Stimulated activated CD4-positive, alpha-beta T cell treated with anti-CD3 and anti-CD28 coated beads, TNF-alpha, amount 100 ng/mL, for 48 hours (primary cell): ENCODE measurements at places on chromosomes 2 and 18.
A peak's percentile ranks its signal among the peaks of the same experiment; 100 is the strongest.

- no peak for DNase-seq
Observed at GRCh38 chr2:140714586-140714985, 1416.2 kb downstream of the LRP1B start.

GRCh38 chr2:20419007-20419576 lies 27.8 kb upstream of the RHOB start:
- DNase-seq: no peak

DNA sequence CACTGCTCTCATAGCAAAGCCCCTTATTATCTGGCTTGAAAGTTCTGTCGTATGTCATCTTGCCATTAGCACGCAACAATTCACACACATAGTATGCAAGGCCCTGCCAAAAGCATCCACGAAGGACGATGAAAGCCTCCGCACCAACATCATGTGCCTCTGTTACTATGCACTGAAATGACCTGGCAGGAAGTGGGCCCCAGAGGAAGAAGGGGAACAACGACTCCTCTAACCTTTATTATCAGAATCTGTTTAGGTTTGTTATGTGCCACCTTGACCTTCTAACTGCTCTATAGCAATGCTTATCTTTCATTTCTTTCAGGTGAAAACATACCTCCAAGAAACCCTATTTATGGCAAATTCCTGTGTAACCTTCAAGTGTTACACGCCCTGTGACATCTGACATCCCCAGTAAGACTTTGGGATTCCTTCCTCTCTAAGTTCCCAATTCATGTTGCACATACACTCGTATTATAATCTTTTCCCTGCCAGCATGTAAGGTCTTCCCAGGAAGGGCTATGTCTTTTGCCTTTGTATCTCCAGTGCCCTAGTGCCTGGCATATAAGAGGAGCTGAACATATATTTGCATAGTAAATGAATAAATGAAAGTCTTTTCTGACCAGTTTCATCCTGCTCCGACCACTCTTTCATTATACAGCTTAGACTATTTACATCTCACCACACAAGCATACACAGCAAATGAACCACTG lies 7.0 kb upstream of the NDUFV2 start:
- DNase-seq: peak; percentile 63

DNA sequence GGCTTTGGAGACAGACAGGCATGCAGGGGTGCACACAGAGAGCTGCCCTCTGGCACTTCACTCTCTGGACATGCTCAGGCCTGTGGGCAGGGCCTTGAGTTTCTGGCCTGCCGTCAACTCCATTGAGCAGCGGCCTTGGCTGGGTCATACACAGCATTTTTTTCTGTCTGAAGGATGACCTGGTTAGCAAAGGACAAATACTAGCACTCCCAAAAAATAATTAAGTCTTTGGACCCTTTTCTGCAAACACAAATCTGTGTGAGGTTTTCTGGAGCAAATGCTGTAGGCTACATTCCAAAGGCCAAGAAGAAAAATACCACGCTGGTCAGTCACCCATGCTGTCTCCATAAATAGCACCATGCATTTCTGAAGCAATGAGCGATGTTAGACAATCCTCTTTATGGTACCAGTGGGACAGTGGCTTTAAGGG lies 124.7 kb upstream of the CTAGE1 start:
- DNase-seq: no peak

DNA sequence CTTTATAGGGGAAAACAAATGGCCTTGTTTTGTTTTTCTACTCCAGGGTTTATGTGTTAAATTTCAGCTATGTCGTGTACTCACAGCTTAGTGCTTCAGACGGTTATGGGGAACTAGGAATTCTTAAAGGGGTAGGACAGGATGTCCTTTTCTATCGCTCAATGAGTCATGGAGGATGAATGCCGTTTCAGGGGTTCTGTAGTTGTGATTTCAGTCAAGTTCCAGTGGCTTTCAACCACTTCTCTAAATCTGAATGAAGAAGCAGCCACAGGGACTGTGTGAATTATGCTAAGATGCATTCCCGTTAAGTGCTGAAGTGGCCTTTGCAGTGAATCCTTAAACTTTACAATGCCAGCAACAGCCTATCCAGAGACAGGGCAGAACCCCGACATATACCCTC lies 1231.7 kb upstream of the ZEB2 start:
- no peak for DNase-seq

DNA sequence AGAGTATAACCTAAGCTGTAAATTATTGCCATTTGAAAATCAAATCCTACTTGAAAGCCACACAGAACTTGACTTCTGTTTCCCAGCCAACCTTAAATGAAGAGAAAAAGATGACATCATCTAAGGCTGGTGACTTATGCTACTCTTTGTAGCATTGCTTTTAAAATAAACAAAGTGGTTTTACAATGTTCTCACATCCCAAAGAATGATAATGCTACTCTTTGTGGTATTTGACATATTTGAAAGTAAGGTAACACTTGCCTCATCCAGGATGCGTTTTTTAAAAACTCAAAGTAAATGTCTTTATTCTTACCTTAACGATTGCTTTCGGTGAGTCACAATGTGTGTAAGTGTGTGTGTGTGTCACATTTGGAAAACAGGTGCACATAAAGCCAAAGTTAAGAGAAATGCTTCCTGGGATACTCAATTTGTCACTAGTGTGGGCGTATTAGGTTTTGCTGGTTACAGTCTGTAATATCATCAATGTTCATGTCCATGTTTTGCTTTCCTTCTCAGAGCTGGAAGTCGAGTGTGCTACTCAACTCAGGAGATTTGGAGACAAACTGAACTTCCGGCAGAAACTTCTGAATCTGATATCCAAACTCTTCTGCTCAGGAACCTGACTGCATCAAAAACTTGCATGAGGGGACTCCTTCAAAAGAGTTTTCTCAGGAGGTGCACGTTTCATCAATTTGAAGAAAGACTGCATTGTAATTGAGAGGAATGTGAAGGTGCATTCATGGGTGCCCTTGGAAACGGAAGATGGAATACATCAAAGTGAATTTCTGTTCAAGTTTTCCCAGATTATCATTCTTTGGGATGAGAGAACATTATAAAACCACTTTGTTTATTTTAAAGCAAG lies 2.6 kb downstream of the PMAIP1 start:
- DNase-seq: no peak

- DNase-seq: no peak
Observed at GRCh38 chr2:9299161-9300100, 92.8 kb downstream of the ASAP2 start.

GRCh38 chr18:2070631-2071030 lies 500.7 kb downstream of the METTL4 start:
- no peak for DNase-seq

DNA sequence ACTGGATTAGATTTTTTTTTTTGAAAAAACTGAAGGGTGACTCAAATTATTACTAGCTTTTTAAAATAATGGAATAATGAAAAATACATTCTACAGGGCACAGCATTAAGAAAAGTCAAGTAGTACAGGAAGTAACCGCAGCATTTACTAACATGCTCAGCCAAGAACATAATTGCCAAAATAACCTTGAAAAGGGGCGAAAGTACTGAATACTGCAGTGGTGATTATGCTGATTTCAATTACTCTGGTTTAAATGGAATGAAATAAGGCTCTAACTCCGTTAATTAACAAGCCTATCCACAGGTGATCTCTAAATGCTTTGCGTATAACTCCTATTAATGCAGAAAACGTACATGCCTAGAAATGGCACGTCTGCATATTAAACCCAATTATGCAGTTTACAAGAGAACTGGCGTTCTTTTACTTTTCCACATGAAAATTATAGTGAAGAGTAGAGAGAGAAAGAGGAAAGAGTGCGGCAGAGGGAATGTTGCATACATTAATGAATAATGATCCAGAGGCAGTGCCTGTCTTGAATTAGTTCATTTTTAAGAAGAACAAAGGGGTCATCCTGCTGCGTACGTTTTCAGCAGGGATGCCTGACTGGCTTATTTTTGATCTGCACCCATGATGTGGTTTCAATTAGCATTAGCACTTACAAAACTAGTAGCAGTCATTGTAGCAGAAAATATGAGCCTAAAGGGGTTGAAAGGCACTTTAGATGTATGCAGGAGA lies 612.4 kb downstream of the NYAP2 start:
- no peak for DNase-seq

- DNase-seq: no peak
Observed at GRCh38 chr2:176584333-176584732, 315.1 kb downstream of the MTX2 start.

DNA sequence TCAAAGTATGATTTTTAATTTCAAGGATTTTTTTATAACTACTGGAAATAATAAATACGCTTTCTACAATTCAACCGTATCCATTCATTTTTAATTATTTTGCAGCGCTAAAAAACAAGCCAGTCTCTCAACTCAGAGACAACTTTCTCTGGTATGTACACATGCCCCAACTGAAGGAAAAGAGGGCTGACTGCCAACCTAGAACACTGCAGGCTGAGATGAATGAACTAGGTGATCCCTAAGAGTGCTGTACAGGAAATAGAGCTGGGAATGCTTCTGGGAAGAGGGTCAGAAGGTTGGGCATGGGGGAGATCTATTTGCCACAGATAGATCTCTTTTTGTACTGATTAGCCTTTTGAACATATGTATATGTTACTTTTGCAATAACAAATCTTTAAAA lies 460.1 kb downstream of the NR4A2 start:
- no peak for DNase-seq

DNA sequence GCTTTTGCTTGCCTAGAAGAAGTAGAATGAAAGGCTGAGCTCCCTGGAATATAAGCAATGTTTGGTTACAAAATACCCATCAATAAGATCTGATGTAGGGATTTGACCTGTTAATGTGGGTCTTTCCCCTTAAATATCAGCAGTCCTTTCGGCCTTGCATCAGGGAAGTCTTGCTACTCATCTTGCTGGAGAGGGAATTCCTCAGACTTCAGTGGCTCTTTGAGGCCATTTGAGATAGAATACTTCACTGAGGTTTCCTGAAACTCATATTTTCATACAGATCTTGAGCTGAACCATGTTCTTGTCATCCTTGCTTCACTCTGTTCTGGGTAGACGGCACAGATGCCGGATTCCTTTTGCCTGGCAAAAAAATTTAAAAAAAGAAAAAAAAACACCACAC lies 3.9 kb downstream of the TWIST2 start:
- no peak for DNase-seq

- DNase-seq: no peak
Observed at GRCh38 chr2:12982149-12982584, 265.4 kb downstream of the TRIB2 start.

DNA sequence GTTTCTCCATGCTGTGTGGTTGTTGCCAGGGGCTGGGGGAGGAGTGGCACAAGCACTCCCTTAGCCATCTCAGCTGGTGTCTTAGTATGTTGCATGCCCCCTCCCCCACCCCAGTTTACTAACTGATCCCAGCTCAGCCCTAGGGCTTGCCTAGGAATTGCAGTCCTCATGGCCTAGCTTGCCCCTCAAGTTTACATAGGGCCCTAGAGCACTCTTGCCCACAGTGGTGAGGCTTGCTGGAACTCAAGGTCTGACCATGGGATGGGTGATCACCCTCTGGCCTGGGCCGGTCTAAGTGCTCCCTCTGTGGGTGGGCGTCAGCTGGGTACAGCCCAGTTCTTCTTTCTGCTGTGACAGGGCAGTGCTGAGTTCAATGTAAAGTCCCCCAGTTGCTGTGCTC lies 156.1 kb upstream of the PIEZO2 start:
- no peak for DNase-seq

- no peak for DNase-seq
Observed at GRCh38 chr2:241804326-241805229, 4.4 kb upstream of the NEU4 start.

DNA sequence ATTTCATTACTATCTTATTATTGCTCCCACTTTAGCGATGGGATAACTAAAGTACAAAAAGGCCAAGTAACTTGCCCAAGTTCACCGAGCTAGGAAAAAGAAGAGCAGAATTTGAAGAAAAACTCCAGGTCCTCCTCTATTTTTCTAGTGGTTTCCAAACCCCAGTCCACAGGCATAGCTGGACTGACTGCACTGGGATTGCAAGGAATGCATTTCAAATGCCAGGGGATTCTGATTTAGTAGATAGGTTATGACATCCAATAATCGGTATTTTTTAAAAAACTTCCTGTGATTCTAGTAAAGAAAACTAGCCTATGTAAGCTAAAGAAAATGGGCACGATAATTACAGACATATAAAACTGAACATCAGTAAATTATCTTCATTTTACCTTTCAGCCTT lies 62.7 kb upstream of the GALNT5 start:
- DNase-seq: no peak

DNA sequence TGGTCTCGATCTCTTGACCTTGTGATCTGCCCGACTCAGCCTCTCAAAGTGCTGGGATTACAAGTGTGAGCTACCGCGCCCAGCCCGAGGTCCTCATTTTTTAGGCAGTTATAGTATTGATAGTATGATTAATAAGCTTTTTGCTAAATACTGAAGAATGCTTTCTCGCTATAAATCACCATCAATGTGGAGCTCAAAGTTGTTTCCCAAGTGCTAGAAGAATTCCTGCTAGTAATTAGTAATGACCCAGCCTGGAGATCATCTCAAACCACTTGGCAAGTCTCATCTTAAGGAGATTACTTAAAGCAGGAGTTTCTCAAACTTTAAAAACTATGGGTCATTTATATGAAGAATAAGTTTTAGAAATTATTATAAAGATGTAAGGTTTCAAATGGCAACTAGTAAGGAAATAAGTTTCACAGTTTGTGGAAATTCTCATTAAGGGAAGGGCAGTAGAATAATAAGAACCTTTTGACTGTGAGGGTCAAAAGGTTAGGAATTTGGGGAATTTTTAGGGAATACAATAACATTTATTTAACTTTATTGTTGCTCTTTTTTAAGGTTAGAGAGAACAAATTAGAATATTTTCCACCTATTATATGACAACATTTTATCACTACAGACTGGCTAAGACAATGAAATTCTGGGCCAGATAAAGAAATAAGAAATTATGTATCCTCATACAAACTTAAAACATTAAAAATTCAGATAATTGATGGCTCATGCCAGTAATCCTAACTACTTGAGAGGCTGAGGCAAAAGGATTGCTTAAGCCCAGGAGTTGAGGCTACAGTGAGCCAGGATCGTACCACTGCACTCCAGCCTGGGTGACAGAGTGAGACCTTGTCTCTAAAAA lies 148.6 kb upstream of the MAP3K20 start:
- no peak for DNase-seq

- no peak for DNase-seq
Observed at GRCh38 chr2:96159084-96159830, 14.0 kb upstream of the DUSP2 start.

DNA sequence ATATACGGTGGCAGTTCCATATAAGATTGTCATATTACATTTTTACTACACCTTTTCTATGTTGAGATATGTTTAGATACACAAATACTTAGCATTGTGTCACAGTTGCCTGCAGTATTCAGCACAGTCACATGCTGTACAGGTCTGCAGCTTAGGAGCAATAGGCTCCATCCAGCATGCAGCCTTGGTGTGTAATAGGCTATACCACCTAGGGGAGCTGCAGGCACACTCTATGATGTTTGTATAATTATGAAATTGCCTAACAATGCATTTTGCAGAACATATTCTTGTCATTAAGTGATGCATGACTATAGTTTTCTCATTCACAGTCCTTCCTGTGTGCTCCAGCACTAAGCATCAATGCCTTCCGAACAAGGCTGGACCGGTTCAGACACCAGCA lies 133.4 kb downstream of the NDUFA10 start:
- no peak for DNase-seq

DNA sequence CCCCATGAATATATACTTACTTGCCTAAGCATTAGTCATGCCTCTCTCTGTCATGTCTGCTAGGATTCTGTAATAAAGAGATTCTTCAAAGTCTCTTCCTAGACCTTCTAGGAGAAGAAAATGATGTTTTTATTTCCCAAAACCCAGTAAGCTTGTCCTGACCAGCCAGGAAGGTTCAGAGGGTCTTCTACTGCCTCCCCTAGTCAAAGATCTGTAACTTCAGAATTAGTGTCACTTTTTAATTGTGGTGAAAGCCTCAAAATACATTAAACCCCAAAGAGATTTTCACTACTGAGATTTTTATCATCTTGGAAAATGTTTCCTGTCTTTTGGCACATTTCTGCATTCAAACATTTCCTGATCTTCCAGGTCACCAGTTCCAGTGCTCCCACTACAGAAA lies 232.9 kb upstream of the STK17B start:
- no peak for DNase-seq
